ENCODE measurements at places on chromosomes 16 and 17.

DNA sequence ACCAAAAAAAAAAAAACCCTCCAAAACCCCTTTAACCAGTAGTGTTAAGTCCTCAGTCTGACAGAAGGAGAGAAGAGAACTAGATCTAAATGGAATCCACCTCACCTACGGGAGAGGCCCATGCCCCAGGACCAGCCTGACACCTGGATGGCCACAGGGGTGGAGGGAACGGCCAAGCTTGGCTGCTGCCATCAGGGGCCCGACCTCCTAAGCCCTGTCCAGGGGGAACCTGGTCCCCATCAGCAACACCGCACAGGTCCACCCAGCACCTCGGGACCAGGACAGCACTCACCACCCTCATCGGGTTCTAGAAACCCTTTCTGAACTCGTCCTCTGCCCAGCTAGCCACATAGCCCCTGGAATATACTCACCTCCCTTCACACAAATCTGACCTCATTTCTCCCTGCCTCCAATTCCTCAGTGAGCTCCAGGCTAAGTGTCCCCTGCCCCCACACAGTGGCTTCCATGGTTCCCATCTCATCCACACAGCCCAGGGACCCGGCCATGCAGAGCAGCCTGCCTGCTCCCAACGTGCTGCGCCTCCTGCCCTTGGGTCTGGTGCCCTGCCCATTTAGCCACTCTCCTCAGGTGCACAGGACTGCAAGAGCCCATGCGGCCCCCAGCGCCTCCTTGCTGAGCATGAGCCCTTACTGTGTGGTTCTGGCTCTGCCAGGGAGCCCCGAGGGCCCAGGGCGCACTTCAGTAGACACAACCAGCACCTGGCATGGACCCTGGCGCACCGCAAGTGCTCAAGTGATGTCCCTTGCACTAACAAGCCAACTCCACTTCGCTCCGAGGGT, 18.3 kb upstream of the CYTH1 start:
- DNase-seq, result no peak

GRCh38 chr17:30187573-30187972, 47.9 kb downstream of the SLC6A4 start:
- no peak for DNase-seq

- DNase-seq, result no peak
Observed at GRCh38 chr17:51083981-51084380, 36.7 kb downstream of the SPAG9 start.

DNA sequence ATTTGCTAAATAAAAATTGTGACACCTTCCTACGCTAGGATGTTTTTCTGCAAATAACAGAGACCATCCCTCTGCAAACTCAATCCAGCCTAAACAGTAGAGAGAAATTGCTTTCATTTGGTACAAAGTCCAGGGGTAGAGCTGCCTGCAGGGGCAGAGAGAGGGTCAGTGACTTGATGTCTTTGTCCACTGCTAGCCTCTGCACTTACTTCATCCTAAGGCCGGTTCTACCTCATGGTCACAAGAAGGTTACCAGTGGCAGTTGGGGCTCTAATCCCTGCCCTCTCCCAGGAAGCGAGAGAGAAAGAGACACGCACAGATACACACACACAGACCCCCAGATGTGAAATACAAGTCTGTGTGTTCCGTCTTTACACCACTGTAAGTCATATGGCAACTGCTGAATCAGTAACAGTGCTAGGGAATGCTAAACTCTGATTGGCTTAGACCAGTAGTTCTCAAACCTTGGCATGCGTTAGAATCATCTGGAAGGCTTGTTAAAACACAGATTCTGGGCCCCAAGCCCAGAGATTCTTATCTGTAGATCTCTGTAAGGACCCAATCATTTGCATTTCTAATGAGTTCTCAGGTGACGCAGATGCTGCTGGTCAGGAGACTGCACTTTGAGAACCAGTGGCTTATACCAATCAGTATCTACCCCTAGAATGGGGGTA, 13.1 kb upstream of the LPCAT2 start:
- DNase-seq, result no peak

DNA sequence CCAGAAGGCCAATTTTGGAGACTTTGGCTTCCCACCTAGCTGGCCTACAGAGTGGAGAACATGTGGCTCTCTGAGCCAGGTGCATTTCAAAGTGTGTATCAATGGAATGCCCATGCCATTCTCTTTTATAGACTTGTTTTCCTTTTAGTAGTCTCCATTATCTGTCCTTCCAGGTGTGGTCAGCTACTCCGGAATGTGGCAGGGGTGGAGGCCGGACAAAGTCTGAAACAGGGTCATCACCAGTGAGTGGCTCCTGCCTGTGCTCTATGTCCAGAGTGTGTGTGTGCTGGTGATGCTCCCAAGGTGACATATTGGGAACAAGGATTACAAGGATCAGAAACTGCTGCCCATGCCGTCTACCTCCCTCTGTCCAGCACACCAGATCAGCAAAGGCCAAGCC, 3.8 kb upstream of the TMEM220 start:
- no peak for DNase-seq

All from activated naive CD4-positive, alpha-beta T cell treated with anti-CD3 and anti-CD28 coated beads, Interleukin-2, amount 50 U/mL, for 72 hours (primary cell).